CMK (cell line): ENCODE measurements at places on chromosomes 7 and 10.

GRCh38 chr10:71584461-71584860 is 135.1 kb downstream of the C10orf105 start:
- no peak for DNase-seq

DNA sequence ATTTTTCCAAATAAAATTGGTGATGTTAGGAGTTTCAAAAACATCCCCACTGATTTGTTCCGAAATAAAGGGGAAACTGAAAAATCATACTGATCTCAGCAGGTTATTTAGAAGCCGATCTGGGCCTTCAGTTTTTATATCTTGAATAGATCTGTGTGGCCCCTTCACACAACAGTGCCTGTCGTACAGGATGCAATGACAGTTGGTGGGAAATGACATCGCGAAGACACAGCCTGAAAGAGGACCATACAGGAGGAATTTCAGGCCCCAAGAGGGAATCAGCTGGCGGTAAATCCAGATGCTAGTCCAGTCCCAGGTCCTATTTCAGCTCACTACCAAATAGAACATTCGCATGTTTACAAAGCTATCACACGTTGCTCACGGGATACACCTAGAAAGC is 3.0 kb downstream of the H2BK1 start:
- DNase-seq = no peak

DNA sequence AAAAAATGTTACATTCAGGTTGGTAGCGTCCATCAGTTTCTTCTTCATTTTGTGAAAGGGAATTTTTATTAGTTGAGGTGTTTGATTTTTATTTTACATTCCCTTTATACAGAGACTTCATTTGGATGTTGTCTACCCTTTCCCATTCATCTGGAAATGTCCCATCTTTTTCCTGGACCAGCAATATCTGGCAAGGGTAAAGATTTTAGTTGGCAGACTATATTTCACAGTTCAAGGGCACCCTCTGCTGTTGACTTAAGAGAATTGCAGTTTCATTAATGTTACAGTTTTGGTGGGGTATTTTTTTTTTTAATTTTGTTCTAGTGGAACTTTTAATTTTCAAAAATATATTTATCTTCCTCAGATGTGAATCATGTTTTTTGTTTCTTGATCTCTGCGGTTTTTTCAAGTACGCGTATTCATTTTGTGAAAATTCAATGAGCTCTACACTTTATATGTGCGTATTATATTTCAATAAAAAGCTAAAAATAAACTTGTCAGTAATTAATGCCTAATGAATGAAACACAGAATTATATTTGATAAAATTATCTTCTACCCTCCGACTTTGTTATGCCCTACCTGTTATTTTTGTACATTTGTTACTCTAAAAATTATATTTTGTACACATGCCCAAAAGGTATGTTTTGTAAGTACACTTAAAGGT is 97.9 kb upstream of the KLF14 start:
- no peak for DNase-seq

GRCh38 chr10:1107679-1108078 is 51.5 kb downstream of the WDR37 start:
- DNase-seq = no peak

DNA sequence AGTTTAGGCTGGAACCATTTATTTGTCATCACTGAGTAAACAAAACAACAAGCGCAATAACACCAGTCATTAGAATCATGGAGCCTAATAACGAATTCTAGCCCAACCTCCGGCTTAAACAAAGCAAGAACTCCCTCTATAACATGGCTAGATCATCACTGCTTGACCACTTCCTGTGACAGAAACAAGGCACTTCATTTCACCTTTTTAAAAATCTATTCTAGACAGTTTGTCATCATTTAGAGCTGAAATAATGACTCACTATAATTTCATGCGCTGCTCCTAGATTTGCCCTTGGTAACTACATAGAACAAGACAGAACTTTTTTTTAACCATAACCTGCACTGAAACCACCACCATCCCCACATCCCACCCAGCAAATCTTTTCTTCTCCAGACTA is 81.3 kb downstream of the OSBPL3 start:
- DNase-seq = no peak

DNA sequence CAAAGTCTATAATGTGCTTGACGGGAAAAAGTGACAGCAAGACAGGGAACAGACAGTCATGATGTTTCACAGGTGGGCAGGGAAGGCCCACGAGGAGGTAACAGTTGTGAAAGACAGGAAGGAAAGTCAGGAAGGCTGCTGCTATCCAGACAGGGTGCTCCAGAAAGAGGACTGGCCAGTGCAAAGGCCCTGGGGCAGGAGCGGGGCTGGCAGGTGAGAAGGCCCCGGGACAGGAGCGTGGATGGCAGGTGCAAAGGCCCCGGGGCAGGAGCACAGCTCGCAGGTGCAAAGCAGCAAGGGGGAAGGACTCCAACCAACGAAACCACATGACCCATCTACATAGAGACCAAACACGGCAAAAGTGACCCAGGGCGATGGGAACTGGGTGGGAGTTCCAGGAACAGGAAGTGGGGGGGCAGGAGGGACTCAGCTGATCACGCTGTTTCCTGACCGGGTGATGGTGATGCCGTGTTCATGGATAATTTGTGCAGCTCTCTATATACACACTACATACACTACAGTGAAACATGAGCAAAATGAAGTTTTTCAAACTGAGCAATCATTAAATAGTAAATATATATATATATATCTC is 138.2 kb downstream of the MAD1L1 start:
- no peak for DNase-seq

DNA sequence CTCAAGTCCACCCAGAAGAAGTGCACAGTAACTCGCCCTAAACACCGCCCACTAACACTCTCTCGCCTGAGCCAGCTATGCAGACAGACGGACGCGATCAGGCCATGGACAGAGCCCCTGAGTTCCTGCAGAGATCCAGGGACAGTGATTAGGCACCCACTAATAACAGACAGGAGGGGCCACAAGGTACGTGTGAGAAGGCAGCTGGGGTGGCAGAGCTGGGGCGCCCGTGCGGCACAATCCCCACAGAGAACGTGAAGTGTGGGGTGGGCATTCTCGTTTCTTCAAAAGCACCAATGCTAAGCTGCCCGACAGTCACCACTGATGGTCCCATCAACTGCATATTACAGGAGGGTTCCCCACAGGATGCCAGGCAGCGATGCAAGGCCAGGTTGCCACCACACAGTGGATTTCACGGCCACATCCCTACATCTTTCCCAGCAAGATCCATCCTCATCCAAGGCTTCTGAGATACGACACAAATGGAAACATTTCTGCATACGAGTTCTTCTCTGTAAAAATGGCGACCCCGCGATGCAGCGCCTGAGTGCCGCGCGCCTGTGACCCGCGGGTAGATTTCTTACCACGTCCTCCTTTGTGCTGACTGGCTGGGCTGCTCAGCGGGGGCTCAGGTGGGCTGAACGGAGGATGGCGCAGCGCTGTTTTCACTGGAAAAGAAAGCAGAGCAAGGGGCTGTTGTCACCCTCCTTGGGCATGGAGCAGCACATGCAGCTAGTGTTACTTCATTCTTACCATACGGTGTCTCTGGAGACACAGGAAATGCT is 237.5 kb downstream of the TNS3 start:
- DNase-seq = no peak

GRCh38 chr7:74174606-74175082 is 488 bp downstream of the EIF4H start:
- no peak for DNase-seq

DNA sequence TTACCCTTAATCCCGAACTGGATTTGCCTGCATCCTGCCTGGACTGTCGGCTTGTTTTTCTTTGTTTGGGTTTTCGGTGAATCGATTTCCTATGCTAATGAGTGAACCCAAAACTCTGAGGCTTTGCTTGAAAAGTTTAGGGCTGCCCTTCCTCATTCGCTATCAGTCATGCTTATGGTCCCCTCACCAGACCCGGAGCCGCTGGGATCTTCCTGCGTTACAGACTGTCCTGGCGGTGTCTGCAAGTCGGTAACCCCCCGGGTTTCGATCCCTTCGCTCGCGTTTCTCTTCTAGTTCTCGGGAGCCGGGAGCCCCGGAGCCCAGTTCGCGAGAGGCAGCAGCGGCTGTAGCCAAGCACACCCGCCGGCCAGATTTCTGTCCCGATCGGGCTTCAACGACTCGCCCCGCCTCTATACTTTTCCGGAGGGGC is 2.2 kb downstream of the EMX2 start:
- no peak for DNase-seq

DNA sequence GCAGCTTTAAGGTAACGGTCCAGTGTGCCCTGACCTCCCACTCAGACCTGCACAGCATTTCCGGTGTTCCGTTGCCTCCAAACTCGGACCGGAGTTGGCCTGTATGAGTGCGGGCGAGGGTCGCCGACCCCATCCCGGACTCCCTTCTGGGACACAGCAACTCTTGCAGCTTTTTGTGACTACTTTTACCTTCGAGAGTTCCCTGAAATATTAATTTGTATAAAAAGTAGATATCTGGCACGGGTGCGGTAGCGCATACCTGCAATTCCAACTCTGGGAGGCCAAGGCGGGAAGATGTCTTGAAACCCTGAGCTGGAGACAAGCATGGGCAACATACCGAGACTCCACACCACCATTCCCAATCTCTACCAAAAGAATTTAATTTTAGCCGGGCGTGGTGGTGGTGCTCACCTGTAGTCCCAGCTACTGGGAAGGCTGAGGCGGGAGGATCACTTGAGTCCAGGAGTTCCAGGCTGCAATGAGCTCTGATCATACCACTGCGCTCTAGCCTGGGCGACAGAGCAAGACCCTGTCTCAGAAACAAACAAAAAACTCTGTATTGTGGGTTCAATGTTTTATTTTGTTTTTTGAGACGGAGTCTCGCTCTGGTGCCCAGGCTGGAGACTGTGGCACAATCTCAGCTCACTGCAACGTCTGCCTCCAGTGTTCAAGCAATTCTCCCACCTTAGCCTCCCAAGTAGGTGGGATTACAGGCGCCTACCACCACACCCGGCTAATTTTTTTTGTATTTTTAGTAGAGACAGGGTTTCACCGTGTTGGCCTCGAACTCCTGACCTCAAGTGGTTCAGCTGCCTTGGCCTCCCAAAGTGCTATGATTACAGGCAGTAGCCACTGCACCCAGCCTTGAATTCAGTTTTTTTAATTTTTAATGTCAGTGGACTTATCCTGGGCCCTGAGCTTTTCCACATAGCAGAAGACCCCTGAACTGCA is 1.1 kb upstream of the PPP1R35 start:
- DNase-seq = no peak

GRCh38 chr7:25485026-25485425 is 256.7 kb upstream of the NPVF start:
- no peak for DNase-seq

DNA sequence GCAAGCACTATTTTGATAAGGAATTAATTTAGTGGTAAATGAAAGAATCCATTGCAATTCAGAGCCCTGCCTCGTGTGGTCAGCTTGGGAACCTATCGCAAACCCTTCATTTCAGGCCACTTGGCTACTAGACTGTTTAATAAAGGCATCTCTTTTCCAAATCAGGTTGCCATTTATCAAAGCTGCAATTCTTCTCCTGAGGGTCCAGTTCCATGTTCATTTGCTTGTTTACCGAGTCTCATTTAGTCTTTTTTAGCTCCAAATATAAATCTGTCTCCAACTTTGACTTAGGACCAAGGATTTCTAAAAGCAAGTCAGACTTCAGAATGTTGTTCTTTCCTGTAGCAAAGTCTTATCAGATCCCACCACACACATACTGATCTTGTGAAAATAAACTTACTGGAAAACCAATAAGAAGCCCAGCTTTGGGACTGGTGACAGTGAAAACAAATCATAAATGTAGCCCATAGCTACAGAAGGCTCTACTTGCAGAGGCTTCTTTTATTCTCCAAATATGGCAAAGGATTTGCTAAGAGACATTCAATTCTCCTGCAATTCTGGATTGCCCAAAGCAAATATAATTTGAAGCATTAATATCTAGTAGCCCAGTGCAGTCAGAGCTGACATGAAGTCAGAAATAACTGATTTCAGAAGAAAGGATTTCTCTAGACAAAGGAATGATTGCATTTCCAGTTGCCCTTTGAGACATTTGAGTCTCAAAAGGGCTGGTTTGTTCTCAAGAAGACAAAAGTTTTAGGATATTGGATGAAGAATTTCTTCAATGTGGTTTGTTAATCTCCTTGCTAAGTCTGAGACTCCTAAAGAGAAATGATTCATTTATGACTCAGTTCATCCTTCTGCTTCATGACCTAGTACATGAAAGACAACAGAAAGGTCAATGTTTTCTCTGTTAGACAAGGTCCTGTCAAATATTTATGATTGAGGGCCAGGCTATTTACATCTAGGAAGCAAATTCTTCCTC is 28.0 kb downstream of the PPP1R3C start:
- DNase-seq = no peak

DNA sequence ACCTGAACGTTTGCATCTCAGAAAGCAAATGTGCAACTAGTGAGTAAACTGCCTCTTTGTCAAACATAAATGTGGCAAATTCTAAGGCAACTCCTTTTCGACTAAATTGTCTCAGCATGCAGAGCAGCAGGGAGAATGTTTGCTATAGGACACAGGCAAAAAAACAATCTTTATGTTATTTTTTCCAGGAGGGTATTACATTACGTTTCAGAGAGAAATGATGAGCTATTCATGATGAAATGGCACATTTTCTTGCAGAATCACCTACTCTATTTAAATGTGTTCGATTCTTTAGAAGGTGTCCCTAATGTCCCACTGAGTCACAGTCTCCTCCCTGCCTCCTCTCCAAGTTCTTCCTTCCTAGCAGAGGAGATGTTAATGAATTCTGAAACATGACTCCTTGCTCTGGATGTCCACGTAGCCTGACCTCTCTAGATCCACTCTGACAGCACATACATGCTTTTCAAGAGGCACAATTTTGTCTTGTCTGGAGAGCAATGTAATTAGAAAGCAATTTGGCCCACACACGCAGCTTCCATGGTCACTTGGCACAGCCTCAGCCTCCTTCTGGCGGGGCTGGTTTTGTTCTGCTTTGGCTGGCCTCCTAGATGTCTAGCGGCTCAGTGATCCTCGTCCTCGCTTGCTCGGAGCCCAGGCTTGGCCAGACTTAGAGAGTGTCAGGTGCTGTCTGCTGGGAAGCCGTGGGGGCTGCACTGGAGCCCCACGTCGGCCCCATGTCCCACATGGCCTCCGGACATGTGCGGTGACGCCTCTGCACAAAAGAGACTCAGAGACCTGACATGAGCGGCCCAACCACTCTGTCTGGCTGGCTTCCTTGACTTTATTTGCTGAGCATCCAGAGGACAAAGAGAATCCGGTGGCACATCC is 125.7 kb upstream of the ZNF438 start:
- no peak for DNase-seq

DNA sequence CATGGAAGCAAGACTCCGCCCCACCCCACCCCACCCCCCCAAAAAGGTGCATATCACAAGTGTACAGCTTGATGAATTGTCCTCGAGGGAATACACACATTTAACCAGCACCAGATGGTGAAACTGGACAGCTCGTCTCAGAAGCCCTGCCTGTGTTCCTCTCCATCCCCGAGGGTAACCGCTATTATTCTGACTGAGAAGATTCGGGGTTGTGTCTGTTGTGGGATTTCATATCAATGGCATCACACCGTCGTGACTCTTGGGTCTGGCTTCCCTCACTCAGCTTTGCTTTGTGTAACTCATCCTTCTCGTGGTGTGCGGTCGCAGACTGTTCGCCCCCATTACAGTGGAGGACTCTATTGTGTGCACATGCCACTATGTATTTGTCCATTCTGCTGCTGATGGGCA is 18.9 kb downstream of the PODXL start:
- DNase-seq = no peak
